ENCODE measurements at places on chromosomes 2 and 18.

DNA sequence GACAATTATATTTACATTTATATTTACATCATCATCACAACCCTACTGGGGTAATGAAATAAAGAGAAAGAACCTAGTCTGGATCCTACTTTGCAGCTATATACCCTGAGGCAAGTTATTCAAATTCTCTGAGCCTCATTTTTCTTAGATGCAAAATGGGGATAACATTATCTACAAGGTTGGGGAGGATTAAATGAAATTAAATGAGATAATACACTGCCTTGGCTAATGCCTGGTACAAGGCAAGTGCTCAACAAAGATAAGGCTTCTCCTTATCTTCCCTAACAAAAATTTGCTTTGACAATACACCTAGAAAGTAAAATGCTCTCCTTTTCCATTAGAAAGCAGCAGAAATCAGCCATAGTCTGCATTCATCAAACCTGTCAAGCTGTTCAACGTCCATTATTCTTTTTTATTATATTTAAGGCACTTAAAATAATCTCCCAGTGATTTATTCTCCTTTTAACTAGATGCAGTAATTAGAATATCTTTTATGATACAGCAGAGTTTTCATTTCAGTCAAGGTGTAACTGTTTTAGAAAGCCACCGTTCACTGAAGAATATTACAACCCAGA, 44.8 kb downstream of the TCF4 start:
- no peak for DNase-seq

DNA sequence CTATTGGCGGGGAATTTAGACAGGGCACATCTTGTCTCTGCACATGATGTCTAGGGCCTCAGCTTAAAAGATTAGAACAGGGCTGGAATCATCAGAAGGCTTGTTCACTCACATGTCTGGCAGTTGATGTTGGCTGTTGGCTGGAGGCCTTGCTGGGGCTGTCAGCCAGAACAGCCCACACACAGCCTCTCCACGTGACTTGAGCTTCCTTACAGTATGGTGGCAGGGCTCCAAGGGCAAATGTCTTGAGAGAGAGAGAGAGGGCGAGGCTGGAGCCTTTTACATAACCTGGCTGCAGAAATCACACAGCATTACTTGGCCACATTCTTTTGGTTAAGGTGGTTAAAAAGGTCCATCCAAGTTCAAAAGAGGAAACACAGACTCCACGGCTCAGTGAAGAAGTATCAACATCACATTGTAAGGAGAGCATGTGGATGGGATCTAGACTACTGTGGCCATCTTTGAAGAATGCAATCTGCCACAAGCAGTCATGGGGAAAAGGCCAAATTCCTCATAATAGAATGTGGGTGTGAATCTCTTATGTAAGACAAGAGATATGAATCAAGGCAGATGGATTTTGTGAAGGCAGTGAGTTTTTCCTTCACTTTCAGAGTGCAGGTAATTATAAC, 30.4 kb downstream of the SRSF7 start:
- no peak for DNase-seq

GRCh38 chr2:182897137-182897536, 30.7 kb upstream of the FRZB start:
- no peak for DNase-seq

DNA sequence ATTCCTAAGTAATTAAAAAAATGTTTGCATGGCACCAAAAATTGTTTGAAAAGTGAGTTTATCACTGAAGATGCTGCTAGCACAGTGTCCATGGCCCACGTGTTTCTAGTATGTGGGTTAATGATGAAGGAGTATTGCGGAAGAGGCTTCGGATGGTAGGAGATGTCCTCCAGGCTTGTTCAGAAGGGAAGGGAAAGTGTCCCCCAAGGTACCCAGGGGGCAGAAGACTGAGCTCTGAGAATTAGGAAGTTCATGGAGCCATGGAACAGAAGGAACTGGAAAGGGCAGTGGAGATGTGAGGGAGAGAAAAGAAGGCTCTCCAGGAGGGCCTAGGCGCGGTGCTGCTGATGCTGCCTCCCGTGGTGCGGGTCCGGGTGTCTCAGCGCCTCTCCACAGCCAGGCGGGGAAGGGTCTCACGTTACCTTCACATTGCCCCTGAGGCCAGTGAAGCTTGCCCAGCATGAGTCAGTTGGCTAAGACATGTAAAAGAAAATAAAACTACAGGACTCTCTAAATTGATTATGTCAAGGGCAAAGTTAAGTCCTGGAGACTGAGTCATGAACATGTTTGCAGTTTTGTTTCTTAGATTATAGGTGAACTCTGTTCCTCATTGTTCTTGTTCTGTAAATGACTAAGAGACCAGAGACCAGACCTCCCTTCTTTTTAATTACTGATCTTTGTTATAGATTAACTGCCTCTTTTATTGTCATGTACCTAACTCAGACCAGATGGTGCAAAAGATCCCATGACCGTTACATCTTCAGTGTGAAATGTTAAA, 89.0 kb downstream of the MTCL1 start:
- DNase-seq, result no peak

GRCh38 chr2:138713069-138713496, 67.1 kb downstream of the NXPH2 start:
- no peak for DNase-seq

GRCh38 chr2:70511971-70512729, 41.5 kb downstream of the TGFA start:
- DNase-seq, result no peak

DNA sequence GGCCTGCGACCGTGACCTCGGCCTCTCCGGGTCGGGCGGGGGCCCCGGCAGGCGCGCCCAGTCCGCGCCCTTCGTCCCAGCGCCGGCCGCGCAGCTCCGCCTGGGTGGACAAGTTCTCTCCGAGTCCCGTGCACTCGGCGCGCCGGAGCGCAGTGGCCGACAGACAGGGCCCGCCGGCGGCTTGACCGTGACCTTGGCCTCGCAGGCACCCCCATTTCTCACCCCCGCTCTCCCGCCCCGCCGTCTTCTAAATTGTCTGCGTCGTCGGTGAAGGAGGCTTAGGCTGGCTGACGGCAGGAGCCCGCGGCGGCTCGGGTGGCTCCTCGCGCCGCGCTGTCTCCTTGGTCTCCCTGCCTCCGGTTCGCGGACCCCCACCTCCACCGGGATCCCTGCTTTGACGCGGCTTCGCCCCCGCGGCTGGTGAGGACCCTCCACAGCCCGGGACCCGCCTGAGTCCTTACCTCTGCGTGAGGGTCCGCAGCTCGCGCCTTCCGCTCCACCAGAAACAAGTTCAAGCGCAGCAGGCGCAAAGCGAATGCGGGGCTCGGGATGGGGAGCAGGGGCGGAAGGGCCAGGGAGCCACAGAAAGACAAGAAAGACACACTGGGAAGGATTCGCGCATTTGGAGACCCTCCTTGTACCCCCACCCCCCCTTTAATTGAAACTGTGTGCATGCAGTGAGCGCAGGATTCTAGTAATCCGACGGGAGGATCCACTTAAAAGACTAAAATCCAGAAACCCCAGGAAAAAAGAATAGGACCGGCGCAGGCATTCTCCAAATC, 4.0 kb downstream of the PTGR3 start:
- no peak for DNase-seq

DNA sequence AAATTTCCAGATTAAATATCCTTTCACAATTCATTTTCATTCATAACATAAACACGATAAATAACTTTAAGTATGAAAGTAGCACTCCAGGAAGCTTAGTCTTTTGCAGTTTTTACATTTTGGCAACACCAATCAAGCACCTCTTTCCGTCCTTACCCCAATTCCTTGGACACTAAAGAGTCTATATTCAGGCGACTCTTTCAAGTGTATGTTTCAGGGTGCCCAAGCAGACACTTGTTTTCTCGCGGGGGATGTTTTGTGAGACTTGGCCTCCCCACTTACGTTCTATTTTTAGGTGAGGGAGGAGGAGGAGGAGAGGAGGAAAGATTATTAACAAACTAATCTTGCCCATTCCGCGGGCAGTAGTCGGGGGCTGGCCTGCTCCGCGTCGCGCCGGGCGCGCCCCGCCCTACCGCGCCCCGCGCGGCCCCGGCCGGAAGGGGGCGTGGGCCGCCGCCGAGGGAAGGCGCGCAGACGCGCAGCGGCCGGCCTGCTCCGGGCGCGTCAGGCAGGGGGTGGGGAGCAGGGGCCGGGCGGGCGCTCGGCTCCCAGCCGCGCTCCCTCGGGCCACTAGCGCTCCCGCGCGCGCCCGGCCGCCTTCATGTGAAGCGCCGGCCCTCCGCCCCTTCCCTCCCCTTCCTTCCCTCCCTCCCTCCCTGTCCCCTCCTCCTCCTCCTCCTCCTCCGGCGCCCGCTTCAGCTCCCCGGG, at the start of gene ITPRID2:
ITPRID2 (plus strand) TSS at position 473 of the 708 bp plus-strand sequence. CDS start 337 bp downstream, outside the sequence.
- peak; percentile 52 for DNase-seq

DNA sequence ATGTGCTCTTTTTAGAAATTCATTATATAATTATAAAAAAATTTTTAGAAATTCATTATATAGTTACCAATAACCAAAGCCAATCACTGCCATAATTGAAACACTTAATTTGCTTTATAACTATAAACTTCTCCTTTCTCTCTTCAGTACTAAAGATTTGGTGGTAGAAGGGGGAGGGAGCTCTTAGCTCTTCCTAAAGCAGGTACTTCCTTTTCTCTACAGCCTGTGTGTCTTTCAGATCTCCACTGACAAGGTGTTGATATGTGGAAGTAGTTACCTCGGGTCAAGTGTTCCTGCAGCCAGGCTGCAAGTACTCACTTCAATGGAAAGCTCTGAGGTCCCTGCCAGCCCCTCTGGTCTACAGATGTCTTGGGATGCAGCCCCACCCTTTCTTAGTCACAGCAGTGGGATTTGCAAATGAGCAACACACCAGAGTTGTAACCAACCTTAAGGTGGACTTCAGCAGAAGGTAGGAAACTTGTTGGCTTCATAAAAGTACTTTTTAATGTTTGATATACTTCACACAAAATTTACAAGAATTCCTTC, 690.0 kb downstream of the ARHGAP15 start:
- DNase-seq, result no peak

GRCh38 chr2:146734042-146734820, 1110.6 kb upstream of the ACVR2A start:
- DNase-seq, result no peak

DNA sequence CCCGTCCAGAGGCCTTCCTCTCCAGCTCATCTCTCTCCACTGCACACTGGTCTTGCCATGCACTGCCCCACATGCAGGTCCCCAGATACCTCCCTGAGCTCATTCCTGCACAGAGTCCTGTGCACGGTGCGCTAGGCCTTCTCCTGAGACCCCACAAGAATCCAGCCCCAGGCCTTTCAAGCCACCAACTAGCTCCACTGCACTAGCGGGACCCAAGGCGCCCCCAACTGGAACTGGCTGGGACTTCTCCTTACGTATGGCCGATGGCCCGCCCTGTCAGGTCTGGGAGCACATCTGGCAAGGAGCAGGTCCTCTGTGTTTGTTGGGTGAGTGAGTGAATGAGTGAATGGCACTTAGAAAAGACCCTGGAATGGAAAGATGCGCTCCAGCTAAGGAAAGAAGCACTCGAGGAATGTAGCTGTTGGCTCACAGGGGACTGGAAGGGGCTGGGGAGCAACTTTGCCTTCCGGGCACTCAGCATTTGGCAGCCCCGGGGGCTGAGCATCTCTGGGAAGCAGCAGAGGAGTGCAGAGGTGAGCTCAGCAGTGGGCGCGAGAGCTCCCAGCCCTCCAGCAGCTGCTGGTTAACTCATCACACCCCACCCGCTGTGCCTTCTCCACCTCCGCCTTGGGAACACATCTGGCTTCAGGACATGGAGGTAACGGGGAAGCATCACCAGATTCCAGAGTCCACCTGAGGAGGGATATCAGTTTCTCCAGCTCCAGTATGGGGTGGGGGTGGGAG, 223.1 kb downstream of the GLI2 start:
- DNase-seq, result no peak

- DNase-seq, result no peak
These were observed 41.5 kb upstream of the OTOS start for GRCh38 chr2:240182001-240182400.

GRCh38 chr2:102826904-102827303, 65.1 kb downstream of the TMEM182 start:
- DNase-seq, result no peak

- no peak for DNase-seq
These were observed 24.8 kb downstream of the GALM start for GRCh38 chr2:38690499-38691420.

- no peak for DNase-seq
These were observed 134.6 kb upstream of the ZEB2 start for GRCh38 chr2:144654523-144654922.

DNA sequence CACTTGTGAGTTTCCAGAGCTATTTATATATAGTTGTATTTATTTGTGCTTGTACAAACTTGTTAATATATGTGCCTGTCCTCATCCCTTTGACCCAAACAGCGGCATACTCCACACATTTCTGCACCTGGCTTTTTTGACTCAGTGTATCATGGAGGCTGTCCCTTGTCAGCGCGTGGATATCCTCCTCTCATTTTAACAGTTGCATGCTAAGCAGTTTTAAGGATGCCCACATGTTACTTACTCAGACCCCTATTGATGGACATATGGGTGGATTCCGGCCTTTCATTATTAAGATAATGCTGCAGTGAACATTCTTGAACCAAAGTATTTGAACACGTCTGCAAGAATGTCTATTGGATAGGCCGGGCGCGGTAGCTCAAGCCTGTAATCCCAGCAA, 655 bp upstream of the MREG start:
- DNase-seq, result no peak

GRCh38 chr2:119261493-119262225, 38.0 kb downstream of the STEAP3 start:
- DNase-seq, result no peak

DNA sequence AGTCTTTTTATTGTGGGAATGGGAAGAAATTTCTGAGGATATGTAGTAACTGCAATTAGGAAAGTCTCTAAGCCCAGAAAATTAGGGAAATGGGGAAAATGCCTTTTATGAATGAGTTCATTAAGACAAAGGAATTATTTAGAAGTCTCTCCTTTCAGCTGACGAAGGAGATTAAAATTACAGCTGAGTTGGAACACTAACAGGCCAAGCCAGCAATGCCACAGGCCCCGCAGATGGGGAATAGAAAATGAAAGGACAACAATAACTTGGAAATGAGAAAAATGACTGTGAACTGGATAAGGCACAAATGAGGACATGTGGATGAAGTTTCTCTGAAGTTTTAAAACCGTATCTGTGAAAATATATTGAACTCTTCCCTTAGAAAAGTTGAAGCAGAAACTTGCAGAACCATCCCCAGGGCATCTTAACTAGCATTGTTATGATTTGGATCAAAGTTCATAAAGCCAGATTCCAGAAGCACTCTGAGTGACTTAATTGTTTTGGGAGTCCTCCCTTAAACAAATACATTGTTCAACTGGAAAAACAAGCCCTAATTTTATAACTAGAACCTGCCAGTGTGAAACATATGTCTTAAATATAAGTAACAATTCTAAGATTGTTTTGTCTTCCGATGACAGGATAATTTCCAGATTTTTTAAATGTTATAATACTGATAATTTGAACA, 51.3 kb downstream of the C2orf76 start:
- no peak for DNase-seq

DNA sequence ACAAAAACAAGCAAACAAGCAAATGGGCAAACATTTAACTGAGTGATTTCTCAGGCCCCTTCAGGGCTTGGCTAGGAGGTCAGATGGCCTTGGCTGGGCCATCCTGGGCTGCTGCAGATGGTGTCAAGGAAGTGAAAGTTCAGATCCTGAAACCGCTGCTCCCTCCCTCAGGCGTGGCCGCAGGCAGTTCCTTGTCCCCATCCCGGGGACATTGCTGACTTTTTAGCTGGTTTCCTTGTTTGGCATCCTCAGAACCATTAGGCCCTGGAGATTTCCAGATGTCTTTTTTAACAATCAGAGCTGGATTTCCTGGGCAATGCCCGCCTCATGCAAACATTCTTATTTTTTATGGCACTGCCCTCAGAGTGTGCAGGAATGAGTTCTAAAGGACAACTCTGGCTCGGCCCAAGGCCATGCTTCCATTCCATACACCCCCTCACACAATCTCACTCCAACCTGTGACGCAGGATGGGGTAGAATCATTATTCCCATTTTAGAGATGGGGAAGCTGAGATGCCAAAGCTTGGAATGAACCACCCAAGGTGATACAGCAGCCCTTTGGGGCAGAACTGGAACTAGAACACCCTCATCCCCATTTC, 86.1 kb upstream of the ZCCHC2 start:
- no peak for DNase-seq

Measured in CD4-positive, CD25-positive, alpha-beta regulatory T cell (primary cell).